ENCODE measurements at places on chromosomes 2 and 18.

DNA sequence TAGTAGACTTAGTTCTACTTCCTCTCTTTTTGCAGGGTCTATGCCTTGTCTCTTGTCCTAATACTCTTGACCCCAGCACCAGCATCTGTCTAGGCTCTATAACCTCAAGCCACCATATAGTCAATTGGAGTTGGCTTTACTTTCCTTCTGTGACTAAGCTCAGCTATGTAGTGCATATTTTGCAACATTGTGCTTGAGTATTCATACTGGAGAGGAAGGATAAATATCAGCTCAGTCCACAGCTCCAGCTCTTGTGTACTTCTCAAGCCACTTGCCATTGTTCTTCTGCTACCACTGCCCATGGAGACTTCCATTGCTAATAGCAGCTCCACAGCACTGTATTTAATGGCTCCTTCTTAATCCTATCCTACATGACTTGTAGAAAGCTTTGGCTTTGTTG, 35.5 kb upstream of the CD28 start:
- DNase-seq = no peak

- no peak for DNase-seq
These were observed 24.5 kb upstream of the SMAD7 start for GRCh38 chr18:48975120-48975816.

DNA sequence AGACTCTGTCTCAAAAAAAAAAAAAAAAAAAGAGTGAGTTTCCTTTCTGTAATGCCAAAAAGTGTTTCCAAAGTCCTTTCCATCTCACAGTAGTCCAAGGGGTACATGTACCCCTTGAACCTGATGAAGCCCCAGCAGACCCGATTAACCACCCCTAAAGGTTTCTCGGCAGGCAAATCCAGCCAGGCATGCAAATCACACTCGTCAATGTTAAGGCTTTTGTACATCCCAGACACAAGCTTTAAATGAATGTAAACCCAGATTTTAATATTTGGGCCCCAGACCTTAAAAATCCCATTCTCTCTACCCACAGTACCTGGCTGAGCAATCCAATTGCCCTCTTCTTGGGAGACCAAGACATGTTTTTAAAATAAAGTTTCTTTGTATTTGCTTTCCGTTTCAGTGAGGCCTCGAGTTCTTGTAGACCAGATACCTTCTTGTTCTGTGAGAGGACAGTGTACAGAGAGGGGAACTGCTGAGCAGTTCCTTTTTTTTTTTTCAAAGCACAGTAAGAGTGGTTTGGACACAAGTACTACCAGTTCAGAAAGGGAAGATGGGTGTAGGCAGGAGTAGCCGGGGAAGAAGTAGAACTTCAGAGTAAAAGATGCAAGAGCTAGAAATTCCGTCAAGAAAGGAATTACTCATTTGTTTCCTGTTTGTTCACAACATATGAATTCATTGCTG, at the start of gene NLRC4:
Gene NLRC4, minus strand, starts transcription at position 465 of the 684 bp plus-strand sequence. CDS start 8,111 bp downstream, outside the sequence.
- DNase-seq = no peak

DNA sequence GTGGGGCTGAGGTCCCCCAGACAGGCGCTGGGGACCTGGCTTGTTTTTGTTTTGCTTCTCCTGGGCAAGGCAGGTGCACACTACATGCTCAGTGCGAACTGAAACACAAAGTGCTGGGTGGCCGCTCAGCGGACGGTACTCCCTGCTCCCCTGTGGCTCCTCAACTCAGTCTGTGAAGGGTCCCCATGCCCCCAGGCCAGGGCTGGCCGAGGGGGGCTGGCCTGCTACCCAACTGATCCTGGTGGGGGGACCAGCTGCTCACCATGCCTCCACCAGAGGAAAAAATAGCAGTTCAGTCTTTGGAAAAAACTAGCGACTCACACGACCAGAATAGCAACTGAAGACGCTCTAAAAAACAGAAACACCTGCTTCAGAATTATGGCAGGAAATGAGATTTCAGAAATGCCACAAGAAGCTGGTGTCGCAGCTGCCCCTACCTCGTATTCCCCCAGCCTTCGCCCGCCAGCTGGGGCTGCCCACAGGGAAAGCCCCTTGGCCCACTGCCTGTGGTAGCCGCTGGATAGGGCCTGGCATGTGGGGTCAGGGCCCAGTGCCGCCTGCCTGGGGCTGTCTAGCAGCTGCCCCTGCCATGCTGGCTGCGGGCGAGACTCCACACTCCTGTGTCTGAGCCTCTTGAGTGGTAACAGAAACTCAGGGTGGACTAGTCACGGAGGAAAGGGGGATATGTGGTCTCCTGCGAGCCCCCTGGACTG, 43.7 kb downstream of the MEX3C start:
- peak; percentile 30 for DNase-seq

DNA sequence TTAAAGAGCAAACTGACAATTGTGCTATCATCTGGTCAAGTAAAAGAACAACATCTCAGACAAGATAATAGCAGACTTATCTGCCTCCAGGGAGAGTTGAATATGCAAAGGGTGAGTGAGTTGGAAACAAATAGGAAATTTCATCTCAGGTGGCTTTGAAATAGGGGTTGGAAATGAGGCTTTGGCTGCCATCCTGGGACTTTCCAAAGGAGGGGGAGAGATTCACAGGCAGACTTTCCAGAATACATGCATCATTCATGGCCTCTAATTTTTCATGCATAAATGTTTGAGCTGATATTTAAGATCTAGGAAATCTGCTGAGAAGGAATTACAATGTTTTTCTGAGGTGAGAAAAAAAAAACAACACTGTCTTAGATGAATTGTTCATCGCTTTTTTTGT, 300.5 kb downstream of the ALK start:
- no peak for DNase-seq

DNA sequence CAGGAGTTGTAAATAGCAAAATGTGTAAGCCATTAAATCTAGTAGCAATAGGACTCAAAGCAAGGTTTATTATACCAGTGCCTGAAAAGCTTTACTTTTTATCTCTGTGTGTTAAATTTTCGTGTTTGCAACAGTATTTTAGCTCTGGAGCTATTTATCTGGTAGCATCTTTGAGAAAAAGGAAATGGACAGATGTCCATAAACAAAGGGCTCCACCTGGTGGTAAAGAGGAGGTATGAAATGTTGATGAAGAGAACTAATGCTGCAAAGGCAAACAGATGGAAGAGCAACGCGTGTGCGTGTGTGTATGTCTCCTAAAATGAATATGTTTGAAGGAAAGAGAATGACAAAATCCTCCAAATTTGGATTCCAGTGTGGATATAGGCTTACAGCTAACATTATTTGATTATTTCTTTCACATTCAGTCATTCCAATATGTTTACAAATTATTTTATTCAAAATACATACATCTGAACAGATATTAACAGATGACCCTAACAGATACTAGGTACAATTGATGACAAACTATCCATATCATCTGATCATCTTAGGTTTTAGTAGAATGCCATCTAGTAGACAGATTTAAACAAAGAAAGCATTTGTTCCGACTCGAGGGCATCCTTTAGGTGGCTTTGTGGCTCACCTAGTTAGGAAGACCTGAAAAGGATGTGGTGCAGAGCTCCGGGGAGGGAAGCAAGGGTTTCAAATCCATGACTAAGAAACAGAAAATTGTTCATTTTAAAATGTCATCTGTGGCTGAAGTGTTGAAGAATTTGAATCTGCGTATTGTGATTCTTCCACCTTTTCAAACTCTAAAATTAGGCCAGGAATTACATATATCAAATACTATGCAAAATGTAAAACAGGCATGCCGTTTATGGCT, 383.3 kb downstream of the MTX2 start:
- no peak for DNase-seq

- no peak for DNase-seq
These were observed 69.9 kb downstream of the KCNH7 start for GRCh38 chr2:162768656-162769055.
